Stimulated activated CD4-positive, alpha-beta T cell treated with anti-CD3 and anti-CD28 coated beads, Interleukin-4, amount 100 ng/mL, for 4 hours (primary cell): ENCODE measurements at places on chromosomes 13 and 19.

DNA sequence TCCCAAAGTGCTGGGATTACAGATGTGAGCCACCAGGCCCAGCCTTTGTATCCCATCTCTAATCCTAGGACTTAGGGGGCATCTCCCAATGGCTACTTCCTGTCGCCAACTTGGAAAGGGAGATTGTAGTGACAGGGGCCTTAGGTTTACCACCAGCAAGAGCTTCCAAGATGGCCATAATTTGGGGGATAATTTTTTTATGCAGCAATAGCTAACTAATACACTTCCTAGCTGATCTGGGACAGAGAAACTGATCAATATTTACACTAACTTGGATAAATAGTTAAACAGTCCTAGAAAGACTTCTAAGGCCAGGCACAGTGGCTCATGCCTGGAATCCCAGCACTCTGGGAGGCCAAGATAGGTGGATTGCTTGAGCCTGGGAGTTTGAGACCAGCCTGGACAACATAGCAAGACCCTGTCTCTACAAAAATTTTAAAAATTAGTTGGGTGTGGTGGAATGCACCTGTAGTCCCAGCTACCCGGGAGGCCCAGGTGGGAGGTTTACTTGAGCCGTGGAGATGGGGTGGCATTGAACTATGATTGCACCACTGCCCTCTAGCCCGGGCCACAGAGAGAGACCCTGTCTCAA, 5.3 kb upstream of the COLGALT1 start:
- no peak for DNase-seq

- DNase-seq = no peak
Measured at GRCh38 chr13:65562305-65562704, 1667.8 kb downstream of the PCDH9 start.

- DNase-seq = peak; percentile 71
Measured at GRCh38 chr19:7862413-7862951, 11.7 kb downstream of the PRR36 start.

- no peak for DNase-seq
Measured at GRCh38 chr19:29323021-29323430, 110.1 kb upstream of the UQCRFS1 start.

GRCh38 chr13:60363288-60363687, 33.7 kb upstream of the TDRD3 start:
- DNase-seq = no peak

DNA sequence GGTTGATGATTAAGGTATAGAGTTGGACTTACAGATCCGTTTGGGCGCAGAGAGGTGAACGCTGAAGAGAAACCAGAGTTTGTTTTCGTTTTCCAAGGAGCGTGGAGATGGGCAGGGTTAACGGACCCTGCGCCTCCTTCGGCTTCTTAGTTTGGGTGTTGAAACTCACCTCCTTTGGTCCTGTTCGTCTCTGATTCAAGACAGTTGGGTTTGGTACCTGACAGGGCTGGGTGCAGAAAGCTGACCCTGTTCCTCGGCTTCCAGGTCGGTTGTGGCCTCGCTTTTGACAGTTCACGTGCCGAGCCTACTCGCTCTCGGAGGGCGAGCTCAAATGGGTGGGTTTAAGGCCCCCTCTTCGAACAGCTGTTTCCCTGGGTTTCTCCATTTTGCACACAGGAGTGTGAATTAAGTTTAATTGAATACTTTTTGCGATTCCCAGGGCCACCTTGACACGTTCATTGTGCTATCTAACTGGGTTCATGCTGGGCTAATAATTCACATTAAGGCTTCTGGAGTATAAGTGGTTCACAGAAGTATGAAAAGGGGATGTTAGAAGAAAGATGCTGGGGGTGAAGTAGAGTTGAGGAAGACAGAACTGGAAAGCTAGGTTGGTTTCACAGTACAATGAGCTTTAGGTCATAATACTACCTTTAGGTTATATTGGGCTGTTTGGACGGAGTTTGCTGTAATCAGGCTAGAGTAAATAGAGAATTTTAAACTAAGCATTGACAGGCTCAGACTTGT, 638 bp downstream of the USPL1 start:
- DNase-seq = no peak

DNA sequence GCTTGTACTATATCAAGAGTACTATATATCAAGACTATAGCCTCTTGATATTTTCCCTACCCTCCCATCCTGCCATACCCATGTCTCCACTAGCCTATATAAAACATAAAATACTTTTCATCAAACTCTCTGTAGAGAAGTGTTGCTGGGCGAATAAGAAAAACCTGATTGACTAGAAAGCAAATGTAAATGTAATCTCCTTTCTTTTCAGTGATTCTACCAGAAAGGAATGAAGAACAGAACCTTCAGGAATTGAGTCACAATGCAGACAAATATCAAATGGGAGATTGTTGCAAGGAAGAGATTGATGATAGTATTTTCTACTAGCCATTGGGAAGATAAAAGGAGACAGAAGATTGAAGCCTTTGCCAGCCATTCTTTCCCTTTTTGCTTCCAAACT, 89.2 kb downstream of the KCNRG start:
- DNase-seq = no peak

- no peak for DNase-seq
Measured at GRCh38 chr13:24131749-24132148, 28.8 kb upstream of the SPATA13 start.

- DNase-seq = no peak
Measured at GRCh38 chr13:48902368-48902767, 73.3 kb upstream of the FNDC3A start.

- DNase-seq = no peak
Measured at GRCh38 chr13:22227895-22228294, 557.0 kb downstream of the FGF9 start.

GRCh38 chr13:79405501-79405830, 589 bp downstream of the RBM26 start:
- DNase-seq = no peak

DNA sequence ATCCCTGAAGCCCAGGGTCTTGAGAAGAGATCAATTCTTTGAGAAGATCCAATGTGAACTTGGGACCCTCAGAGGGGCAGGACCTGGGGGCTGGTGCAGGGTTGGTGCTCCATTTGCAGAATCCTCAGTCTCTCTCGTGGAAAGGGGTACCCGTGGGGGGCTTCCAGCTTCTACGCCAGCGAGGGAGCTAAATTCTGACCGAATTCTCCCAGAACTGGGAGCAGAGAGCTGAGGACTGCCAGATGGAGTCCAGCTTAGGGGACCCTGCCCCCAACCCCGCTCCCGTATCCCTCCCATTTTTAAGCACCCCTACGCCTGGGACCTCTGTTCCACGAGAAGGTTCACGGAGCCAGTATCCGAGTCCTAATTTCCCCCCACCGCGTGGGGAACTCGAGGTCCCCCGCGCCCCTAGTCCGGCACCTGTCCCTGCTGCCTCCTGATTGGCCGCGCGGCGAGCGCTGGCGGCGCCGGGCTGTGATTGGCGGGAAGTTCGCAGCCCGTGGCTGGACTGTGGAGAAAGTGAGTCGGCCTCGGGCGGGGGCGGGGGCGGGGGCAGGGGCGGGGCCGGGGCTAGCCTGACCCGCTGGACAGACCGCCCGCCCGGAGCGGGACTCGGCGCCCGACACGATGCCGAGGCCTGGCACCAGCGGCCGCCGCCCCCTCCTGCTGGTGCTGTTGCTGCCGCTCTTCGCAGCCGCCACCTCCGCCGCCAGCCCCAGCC, 4.4 kb upstream of the LTBP4 start:
- DNase-seq = no peak

DNA sequence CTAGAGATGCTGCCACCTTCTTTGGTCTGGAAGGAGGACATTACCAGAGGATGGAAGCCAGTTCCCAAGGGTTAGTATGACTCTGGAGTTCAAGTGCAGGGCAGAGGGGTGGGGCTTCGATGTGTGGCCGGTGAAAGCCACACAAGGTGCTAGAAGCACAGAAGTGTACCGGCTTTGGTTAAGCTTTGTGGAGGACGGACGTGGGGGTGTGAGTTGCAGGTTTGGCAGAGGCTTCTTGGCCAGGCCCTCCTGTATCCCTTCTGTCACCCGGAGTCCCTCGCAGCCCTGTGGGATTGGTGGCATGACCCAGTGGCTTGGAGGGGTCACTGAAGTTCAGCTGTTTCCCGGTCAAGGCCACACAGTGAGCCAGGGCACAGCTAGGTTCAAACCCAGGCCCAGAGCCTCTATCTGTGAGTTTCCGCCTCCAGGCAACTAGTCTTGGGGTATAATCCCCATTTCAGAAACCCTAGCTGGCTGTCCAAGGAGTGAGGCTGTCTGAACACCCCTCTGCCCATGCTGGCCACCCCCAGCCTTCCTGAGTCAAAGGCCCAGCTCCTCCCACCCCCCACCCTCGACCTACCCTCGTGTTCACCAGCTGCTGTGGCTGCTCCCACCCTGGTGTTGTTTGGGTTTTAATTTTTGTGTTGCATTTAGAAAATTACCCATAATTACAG, 4.6 kb upstream of the SSBP4 start:
- DNase-seq = no peak

DNA sequence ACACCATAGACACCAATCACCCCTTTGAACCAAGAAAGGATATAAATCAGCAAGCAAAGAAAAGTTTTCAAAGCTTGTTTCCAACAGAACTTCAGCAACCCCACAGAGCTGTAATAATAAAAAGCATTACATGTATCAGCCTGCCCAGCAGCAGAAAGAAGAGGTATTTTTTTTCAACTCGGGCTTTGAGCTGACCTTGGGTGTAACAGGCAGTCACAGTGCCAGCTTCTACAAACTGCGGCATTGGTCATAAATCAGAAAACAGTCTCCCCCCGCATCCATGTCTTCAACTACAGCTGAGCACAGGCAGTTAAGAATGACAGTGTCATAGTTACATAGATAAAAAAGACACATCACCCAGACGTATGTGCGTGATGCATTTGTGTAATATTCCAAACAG, 671.0 kb upstream of the SLITRK1 start:
- DNase-seq = no peak

GRCh38 chr19:27906081-27906480, 1306.9 kb downstream of the UQCRFS1 start:
- DNase-seq = no peak

- no peak for DNase-seq
Measured at GRCh38 chr19:41376241-41376997, at the start of gene TMEM91. TMEM91 (plus strand) TSS chr19:41376533; CDS start chr19:41378310, 1,777 bp downstream.

DNA sequence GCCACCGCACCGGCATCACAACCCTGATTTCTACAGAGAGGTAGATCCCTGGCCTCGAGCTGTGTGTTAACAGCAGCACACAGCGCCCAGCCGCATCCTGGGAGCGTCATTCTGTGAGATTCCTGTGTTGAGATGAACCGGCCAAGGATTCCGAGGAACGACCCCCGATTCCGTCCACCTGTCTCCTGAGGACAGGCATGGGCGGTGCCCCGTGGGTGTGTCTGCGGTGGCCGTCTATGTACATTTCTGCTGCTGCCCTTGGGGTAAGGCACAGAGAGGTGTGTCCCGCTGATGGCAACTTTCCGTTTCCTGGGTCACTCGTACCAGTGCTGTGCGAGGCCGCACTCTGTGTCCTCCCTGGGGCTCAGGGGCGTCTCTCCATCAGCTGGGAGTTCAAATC, 16.1 kb upstream of the F2RL3 start:
- no peak for DNase-seq

DNA sequence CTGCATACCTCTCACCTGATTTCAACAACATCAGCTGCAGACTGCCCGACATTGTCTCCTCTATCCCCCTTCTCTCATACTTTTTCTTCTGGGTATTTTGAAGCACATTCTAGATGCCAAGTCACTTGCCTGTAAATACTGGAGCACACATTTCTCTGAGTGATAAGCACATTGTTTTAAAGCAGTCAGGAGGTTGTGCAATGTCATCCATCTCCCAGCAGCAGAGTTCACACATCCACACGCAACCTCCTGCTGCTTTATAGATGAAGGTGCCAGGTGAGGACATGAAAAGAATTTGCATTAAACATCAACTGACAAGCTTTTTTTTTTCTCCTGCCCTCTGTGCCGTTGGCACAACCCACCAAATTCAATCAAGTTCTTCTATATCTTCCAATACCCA, 5.5 kb downstream of the UPK1A start:
- DNase-seq = no peak

DNA sequence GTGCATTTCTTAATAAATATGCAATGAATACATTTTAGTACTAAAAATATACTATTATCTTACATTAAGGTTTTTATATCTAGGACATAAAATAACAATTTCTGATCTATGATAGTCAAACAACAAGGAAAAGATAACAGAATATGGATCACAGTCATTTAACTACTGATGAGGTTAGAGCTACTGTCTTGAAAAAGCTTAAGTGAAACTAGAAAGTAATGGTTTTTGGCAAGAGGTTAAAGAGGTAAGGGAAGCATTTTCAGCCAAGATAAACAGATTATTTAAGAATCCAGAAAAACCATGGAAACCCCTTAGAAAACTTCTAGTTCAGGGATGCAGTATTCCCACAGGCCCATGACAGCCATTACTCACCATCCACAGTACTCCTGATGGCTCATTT, 787.4 kb downstream of the DACH1 start:
- DNase-seq = no peak

DNA sequence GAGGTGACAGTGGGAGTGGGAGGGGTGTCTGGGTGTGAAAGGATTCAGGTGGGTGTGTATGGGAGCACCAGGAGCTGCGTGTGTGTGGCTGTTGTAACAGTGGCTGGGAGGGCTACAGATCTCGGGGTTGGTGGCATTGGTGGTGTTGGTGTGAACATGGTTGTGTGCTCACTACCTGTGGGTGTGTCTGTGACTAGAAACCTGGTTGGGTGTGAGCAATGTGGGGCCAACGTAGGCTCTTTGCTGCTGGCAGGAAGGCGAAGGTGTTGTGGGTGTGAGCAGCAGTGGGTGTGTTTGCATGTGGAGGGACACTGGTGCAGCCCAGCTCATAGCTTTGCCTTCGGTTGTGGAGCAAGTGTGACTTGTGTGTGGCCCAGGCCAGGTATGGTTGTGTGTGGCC, 3.7 kb upstream of the NR2C2AP start:
- no peak for DNase-seq

- no peak for DNase-seq
Measured at GRCh38 chr13:42875475-42876269, 94.3 kb downstream of the FAM216B start.

DNA sequence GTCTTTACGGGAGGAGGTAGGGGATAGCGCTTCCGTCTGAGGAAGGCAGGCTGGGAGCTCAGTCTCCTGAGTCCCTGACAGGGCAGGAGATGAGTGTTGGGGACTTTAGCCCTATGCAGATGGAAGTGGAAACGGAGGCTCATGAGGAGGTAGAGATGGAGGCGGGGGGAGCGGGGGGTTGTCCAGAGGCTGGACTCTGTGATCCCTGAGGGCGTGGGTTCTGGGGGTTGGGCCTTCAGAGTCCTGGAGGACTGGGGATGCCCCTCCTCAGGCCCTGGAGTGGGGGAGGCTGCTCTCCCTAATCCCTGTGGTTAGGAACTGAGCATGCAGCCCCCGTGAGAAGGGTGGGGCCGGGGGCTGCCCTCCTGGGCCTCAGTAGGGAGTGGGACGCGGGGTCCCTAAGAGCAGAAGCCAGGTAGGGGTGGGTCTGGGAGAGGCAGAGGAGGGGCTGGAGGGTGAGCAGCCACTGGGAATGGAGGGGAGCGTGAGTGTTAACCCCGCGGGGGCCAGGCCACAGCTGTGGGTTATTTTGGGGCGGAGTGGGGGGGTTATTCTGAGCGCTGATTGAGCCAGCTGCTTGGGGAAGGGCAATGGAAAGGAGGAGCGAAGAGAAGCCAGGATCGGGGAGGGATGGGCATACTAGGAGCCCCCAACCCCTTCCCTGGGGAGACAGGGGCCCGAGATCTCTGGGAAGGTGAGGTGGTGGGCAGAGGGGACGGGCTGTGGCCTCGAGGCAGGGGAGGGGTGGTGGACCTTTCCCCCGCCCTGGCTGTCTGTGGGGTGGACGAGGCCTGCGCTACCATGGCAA, 2.8 kb downstream of the GRIN2D start:
- no peak for DNase-seq
